Amniotic stem cell (primary cell): ENCODE measurements at places on chromosomes 5 and 9.

- no peak for DNase-seq
These were observed 143.3 kb downstream of the CDC42SE2 start for GRCh38 chr5:131406975-131407638.

DNA sequence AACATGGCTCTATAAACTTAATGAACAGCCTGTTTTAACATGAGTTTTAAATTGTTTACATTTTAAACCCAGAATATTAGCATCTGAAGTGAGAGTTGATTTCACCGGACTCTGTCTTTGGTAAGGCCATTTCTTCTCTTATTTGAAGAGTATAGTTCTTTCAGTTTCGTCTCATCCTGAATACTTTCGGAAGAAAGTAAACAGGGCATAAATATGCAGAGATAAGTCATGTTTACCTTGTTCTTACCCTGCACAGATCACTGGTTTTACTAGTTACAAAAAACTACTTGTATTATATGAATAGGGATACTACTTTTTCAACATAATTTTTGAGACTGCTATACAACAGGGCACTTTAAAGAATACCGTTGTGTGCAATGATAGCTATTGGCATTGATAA is 656.3 kb upstream of the ZNF608 start:
- DNase-seq: no peak

DNA sequence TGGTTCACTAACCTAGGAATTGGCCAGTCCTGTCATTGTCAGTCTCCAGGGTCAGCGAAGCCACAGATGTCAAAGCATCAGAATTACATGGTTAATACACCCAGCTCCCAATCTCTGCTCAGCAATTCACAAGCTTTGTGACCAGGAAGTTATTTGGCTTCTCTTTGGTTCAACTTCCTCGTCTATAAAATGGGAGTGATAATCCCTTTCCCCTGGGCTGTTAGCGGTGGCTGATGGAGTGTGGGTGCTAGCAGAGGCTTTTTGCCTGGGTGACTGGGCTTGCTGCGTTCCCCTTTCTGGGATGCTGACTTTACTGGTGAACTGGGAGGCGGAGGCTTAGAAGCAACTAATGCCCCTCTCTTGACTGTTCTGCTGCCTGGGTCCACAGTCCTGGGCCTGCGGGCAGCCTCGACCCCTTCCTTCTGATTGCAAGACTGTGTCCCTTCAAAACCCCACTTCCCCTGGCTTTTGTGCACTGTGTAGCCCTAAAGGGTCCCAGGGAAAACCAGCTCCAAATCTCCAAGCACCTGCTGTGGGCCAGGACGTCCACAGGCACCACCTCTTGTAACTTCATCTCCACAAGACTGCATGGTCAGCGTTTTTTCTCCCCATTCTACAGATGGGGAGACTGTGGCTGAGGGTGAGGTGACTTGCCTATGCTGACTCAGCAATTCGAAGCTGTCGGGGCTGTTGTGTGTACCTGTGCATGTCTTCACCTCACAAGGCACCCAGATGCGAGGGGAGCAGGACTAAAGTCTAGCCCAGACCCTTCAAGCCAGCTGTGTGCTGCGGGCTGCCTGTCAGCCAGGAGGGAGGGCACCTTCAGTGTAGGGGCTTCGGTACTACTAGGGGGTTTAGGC is 45.2 kb upstream of the NEURL1B start:
- no peak for DNase-seq

DNA sequence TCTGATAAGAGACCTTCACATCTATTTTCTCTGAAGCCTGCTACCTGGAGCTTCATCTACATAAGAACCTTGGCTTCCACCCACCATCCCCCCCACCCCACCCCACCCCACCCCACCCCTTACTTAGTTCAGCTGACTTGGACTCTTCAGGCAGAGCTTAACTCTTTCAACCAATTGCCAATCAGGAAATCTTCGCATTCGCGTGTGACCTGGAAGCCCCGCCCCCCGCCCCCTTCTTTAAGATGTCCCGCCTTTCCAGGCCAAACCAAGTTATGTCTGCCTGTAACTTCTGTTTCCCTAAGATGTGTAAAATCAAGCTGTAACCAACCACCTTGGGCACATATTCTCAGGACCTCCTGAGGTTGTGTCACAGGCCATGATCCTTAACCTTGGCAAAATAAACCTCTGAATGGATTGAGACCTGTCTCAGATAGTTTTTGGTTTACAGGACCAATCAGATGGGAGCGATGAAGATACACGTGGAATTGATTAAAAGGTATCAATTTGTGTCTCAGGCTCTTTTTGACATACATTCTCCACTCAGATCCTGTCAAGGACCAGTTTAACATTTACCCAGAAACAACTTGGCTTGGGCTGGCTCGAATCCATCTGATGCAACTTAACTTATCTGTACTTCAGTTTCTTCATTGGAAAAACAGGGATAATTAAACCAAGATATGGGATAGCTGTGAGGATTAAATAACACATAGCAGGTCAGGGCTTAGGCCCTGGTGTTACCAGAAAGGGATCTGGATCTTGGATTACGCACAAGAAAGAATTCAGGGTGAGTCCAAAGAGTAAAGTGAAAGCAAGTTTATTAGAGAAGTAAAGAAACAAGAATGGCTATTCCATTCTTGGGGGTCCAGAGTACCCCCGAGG is 43.6 kb downstream of the GALNT12 start:
- DNase-seq: no peak

GRCh38 chr5:107408564-107408963 is 262.2 kb downstream of the EFNA5 start:
- DNase-seq: no peak

DNA sequence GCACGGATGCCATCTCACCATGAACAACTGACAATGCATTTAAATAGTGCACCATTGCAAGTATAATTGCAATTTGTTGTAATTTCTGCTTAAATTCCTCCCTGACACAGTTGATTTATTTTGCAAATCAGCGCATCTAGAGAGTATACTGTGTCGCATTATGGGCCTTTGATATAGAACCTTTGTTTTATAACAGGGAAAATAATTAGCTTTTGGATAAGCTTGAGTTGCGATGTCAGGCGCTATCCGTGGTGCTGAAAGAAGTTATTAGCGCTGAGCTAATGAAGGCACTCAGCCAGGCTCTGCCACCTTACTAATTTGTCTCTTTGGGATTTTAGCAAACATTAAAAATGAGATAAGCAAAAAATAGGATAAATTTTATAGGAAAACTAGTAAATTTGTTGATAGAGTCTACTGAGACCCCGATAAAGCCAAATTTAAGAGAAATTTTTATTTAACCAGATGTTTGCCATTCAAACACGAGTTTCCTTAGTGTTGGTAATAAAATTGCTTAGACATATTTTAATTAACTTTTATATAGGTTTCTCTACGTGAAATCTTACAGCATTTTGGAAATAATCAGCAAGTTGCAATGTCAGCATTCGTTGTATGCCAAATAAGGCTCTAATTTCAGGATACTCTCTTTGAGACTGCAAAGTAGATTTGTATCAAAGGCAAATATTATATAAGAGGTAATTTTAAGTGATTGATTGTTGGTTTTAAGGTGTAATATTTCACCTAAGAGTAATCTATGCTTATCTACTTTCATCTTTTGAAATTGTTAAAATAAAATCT is 355.5 kb downstream of the TLR4 start:
- no peak for DNase-seq

GRCh38 chr9:131500377-131500776 is 2.3 kb upstream of the POMT1 start:
- DNase-seq: no peak

DNA sequence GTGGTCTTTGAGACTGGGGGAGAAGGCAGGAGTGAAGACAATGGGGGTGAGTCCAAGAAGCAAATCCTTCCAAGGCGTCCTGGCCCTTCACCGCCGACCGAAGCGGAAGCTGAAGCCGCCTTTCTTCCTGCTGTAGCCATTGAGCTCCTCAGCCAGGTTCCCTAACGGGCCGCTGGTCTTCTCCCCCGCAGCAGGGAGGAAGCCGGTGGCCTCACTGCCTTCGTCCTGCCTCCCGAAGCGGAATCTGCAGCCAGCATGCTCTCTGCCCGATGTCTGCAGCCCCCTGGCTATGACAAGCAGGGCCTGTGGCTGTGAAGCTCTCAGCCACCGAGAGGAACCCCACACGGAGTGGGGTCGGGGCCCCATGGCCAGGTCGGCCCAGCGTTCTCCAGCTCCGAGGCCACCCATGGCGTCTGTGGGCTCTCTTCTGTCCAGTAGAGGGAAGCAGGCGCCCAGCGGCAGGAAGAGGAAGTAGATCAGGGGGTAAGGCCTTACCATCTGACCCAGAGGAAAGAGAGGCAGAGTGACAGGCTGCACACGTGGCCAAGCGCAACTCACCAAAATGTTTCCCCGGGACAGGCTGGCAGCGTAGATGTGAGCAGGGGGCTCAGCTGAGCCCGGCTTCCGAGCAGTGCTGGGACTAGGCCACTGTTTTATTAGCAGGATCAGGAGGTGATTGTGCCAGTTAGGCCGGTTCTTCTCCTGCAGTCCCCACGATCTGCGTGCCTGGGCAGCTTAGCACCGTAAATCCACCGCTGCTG is 3.1 kb downstream of the QRFP start:
- no peak for DNase-seq
